NCI-H1694 (cell line): ENCODE measurements at places on chromosomes 12 and 14.

DNA sequence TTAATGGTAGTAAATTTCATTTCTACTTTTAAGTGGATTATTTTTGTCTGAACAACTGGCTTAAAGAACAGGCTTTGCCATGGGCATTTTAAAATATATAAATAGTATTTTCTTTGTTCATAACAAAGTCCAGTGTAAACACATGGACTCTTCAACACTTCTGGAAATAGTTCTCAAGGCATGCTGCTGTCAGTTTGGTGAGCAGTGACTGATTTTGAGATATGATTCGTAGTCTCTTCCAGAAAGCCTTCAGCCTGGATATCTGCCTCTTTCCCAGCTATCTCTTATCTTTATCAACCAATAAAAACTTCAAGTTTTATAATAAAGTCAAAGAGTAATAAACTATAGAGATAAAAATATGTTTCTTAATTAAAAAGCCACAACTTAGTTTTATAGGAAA, 110.7 kb downstream of the NAV3 start:
- no peak for DNase-seq

DNA sequence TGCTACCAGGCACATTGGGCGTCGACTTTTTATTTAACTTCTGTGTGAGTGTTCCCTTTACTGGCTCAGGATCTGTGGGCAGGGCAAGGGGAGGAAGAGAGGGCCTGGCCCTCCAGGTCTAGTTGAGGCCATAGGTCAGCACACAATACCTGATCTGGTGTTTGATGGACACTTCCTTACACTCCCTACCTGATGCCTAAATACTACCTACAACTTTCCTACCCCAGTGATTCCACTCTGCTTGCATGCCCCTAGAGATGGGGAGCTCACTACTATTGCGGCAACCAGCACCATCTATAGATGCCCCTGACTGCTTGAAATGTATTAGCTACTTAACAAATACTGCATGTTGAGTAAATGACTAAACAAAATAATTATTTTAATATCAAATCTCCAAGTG, 20.8 kb upstream of the BEGAIN start:
- DNase-seq: no peak

DNA sequence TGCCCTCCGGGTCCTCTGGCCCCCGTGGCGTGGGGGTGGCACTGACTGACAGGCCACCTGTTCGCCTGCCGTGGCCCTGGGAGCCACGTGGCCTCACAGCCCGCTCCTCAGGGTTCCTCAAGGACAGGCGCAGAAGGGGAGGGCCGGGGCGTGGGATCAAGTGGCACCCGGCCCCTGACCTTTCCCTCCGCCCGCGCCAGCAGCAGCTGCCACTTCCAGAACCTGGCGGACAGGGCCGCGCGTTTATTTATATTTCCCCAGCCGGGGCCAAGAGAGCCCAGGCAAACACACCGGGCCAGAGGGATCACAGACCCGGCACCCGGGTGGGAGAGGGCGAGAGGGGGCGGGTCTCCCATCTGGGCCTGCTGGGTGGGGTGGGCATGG, 92.6 kb downstream of the RFLNA start:
- no peak for DNase-seq

DNA sequence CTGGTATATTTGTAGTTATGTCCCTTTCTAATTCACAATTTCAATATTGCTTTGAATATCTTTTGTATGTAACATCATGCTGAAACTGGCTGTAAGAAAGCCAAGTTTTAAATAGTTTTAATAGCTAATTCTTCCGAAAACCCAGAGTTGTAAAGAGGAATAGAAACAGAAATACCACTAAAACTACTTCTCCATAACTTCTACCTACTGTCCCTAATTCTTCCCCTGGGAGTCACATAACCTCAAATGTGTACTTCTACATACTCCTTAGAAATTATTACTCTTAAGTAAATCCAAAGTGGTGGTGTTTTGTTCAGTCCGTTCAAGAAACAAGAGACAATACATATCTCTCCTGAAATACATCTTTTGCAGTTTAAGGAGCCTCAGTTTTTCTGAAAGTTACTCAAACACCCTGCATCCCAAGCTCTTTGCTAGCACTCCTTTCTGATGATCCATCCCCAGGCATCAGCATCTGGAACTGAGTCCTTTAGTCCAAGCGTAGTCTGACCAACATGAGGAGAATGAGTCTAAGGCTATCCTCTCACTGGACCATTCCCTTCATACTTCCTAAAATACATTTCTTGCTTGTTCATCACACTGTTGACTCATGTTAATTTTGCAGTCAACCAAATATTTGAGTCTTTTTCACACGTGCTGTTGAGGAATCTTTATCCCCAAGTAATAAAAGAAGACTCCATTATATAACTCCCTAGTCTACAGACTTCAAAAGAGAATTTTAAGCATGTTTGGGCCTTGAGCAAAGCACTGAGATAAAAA, 214.3 kb upstream of the NUDT4 start:
- no peak for DNase-seq

GRCh38 chr14:24845851-24846250, 204.1 kb downstream of the STXBP6 start:
- DNase-seq: no peak

GRCh38 chr14:64644629-64645028, 59.6 kb upstream of the PLEKHG3 start:
- no peak for DNase-seq

- no peak for DNase-seq
Measured at GRCh38 chr14:44564908-44565307, 57.8 kb upstream of the FSCB start.

DNA sequence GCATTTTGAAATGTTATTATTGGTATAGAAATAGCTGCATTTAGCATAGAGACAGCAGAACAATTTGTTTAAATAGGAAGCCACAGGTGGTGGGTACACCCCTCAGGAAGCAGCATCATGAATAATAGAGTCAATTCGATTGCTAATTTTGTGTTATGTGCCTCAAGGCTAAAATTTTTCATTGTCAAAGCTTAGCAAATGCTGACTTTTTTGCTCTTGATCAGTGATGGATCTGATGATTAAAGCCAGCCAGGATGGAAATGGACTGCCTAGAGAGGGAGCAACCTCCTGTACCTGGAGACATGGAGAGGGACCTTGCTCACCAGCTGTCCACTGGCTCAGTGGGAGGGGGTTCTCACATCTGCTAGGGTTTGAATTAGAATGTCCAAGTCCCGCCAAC, 4.5 kb upstream of the KRT8 start:
- DNase-seq: no peak

GRCh38 chr12:109418848-109419480, 58.1 kb downstream of the KCTD10 start:
- DNase-seq: peak; percentile 50

DNA sequence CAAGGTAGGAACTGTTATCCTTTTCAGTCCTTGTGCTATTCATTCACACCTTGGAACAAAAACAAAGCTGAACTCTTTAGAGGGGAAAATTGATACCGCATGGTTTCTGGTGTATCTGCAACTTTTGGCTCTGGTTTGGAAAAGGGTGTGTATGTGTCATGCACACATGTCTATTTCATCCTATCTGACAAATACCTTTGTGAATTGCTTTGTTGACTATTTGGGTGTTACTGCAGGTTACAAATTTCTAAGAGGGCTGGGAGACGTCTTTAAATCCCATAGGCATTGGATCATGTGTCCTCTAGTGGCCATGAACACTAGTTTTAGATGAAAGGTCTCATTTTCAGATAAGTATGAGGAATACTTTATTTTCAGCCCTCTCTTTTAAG, 59.9 kb upstream of the IFNG-AS1 start:
- DNase-seq: no peak

- DNase-seq: no peak
Measured at GRCh38 chr12:114998118-114998749, 314.3 kb upstream of the TBX3 start.

DNA sequence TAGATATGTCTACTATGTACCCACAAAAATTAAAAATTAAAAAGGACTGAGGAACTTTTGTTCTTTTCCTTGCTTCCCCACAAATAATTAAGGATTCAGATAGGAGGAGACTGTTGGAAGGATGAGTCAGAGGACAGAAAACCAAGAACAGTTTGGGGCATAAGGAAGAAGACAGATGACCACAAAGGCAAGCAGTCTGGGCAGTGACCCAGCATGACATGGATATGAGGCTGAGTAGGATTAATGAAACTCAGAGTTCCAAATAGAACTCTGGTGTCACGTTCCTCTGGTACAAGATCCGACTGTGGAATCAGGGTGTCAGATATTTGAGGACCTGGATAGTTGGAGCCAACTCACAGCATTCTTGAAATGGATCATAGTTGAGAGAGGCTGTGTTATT, 89.3 kb upstream of the SLC38A4 start:
- DNase-seq: no peak

DNA sequence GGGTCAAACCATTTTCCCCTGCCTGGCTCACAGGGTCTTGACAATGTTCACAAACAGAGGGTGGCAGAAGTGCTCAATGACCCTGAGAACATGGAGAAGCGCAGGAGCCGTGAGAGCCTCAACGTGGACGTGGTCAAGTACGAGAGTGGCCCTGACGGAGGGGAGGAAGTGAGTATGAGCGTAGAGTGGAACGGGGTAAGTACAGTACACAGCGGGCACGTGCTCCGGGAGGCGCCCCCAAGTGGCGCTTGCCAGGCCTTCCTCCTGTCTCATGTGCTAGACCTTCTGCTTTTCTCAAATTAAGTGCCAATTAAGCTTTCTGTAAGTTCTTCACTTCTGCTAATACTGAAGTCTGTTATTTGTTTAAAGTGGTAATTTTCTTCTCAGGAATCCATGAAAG, 35.9 kb downstream of the XRCC3 start:
- DNase-seq: peak; percentile 36

- no peak for DNase-seq
Measured at GRCh38 chr12:64268409-64268808, 46.3 kb upstream of the KICS2 start.

DNA sequence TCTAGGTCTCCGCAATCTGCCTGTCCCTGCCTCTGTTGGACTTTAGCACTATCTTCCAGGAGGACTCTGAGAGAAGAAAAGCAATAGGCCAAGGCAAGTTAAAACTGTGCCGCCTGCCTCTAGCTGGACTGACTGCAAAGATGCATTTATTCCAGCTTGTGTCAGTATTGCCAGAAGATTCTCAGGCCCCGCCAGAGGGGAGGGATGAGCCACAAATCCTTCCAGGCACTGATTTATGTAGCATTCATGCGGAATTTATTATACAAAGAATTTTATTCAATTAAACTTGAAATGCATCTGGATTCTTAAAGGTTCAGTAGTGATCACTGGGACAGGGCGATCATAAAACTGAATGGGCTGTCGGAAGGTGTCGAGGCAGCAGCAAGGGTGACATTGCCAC, 19.8 kb downstream of the MMAB start:
- DNase-seq: no peak

- DNase-seq: no peak
Measured at GRCh38 chr12:118287728-118288127, 85.0 kb downstream of the TAOK3 start.

DNA sequence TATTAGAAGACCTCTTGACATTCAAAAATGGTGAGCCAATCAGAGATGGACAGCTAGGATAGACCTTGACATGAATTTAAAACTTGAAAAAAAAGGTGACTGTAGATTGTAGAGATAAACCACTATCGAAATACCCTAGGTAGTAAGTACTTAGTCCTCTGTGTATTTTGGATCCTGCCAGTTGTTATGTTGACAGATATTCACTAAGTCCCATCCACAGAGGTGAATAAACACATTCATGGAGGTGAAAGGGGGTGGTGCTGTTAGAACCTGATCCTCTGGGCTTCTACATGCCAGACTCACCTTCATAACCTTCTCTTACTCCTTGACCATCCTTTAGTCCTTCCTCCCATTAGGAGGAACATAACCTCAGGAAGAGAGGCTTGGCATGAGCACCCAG, 72.3 kb downstream of the OTX2 start:
- DNase-seq: no peak

GRCh38 chr14:24887623-24888304, 162.2 kb downstream of the STXBP6 start:
- no peak for DNase-seq

- no peak for DNase-seq
Measured at GRCh38 chr14:91509878-91510170, 286 bp downstream of the PPP4R3A start.

DNA sequence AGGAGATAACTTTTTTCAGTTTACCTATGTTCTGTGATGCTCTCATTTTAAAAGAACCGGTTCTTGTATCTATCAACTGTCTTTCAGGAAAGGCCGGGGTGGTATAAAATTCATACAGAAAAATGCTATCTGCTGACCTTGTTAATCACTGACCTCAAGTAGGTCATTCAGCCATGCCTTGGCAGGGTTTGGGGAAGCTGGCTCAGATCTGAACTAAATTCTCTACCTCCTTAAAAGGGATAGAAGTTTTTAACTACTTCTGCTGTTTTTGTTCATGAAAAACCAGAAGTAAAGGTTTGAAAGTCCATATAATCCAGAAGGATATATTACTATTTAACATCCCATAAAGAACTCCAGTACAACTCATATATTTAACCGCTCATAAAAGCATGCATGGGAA, 10.1 kb downstream of the MYRFL start:
- DNase-seq: no peak

DNA sequence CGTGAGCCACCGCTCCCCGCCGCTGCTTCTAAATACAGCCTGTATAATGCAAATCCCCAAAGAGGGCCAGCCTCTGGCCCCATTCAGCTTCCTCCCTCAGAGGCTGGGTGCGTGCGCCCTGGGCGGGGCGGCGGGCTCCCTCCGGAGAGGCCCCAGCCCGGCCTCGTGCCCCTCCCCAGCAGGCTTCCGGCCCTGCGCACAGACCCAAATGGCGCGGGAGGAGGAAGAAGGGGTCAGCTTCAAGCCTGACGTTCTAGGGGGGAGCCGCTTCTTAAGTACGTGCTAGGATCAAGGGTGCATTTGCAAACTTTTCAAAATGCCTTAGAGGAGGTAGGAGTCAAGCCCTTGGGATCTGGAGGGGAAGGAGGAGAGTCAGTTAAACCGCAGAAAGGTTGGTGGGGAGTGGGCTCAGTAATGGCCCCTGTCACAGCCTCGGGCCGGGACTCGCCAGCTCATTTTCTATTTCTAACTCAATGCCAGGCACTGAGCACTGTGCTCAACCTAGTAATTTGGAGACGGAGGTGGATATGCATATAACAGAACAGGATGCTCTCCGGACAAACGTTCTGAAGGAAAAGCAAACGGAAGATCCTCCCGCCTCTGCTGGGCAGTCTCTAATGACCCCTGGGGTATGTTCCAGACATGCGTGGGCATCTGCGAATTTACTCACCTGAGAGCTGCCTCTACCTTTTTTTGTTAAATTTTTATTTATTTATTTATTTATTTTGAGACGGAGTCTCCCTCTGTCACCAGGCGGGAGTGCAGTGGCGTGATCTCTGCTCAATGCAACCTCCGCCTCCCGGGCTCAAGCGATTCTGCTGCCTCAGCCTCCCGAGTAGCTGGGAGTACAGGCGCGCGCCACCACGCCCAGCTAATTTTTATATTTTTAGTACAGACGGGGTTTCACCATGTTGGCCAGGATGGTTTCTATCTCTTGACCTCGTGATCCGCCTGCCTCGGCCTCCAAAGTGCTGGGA, 32.3 kb downstream of the NINJ2 start:
- no peak for DNase-seq

- no peak for DNase-seq
Measured at GRCh38 chr12:1403417-1403816, 191.0 kb downstream of the FBXL14 start.

GRCh38 chr12:34602213-34602940, 580.1 kb downstream of the ALG10 start:
- DNase-seq: no peak

DNA sequence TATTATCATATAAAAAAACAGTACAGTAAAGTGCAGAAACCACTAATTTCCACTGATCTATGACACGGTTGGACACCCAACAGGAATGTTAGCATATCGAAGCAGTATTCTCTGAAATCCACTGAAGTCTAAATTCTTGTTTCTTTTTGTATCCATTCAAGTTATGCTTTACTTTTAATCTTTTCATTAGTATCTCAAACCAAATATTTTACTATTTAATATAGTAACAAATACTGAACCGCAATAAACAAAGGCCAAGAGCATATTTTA, 41.1 kb downstream of the ATXN2 start:
- no peak for DNase-seq
